ENCODE measurements at places on chromosomes 11 and 22. TPM values are rescaled to one million over a fixed set of nuclear protein-coding genes. Genes with fewer than 3 reads are reported as not detected.

Gene PAMR1
- 1.2 TPM for polyA plus RNA-seq

Gene TPBGL
- 0.02 TPM for polyA plus RNA-seq

Gene OR8D1
- polyA plus RNA-seq = not detected

Gene INS
- polyA plus RNA-seq = 1.4 TPM

Data from esophagus (tissue), 2 donors.